NCI-H2171 treated with DMSO at 0.1 percent for 48 hours (cell line): ENCODE measurements at places on chromosomes 1 and 21.

DNA sequence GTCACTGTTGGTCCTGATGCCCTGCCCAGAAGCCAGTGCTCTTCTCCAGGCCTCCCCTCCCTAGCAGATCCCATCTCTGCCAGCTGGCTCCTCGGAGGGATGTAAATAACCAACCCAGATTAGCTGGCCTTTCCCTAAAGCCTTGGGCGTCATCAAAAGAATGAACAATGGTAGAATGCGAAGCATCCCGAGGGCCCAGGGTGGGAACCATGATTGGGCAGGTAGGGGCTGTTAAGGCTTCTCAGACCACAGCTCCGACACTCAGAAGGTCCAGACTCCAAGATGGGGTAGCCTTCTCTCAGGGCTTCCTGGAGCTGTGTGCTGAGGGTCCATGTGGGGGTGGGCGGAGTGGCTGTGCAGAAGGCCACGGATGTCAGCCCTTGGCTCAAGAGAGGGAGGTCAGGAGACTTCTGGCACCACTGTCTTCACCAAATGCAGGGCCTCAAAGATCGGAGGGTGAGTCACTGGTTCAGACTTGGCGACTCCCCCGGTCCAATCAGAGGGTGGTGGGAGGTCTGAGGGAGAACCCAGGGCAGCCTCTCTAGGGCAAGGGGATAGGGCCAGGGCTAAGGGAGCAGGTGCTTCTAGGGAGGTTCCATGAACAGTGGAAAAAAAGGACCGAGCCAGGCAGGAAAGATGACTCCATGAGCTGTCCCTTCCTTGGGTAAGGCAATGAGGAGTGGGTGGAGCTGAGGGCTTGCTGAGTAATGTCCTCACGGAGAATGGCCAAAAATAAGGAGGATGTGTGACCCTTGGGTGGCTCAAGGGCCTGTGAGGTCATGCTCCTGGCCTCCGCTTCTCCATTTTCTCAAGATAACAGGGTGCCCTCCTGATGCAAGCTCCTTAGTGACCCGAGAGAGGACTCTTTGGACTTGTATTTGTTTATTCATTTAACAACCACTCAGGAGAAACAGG lies 58.4 kb upstream of the EPS8L3 start:
- DNase-seq, result no peak

DNA sequence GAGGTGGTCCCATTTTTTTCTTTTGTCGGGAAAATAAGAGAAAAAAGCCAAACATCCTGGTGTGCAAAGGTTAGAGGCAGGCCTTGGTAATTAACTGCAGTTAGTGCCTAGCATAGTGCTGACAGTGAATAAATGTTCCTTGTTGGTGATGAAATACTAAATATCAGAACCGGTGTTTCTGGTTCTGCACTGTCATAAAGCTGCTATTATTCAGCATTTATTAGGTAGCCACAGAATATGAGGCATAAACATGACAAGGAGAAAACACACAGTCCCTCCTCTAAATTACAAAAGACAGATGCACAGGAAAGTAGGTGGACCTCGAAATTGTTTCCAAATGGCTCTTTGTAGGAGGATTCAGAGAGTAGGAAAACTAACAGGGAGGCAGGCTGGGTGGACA lies 122.0 kb upstream of the ADGRL2 start:
- no peak for DNase-seq

DNA sequence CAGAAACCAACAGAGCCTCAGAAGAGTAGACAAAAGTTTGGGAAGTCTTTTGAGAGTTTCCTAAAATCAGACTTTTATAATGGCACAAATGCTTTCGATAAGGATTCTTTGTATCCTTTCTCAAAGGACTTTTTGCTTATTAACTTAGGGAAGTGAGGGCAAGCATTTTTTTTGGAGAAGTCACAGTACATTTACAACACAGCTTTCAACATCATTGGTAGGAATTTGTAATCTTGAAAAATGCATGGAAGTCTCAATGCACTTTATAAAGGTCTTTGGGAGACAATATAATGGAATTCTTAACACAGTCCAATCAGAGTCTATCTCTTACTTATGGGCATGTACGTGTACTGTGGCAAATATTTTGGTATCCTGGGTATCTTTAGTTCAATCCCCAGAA lies 325.8 kb upstream of the NR5A2 start:
- DNase-seq, result no peak

DNA sequence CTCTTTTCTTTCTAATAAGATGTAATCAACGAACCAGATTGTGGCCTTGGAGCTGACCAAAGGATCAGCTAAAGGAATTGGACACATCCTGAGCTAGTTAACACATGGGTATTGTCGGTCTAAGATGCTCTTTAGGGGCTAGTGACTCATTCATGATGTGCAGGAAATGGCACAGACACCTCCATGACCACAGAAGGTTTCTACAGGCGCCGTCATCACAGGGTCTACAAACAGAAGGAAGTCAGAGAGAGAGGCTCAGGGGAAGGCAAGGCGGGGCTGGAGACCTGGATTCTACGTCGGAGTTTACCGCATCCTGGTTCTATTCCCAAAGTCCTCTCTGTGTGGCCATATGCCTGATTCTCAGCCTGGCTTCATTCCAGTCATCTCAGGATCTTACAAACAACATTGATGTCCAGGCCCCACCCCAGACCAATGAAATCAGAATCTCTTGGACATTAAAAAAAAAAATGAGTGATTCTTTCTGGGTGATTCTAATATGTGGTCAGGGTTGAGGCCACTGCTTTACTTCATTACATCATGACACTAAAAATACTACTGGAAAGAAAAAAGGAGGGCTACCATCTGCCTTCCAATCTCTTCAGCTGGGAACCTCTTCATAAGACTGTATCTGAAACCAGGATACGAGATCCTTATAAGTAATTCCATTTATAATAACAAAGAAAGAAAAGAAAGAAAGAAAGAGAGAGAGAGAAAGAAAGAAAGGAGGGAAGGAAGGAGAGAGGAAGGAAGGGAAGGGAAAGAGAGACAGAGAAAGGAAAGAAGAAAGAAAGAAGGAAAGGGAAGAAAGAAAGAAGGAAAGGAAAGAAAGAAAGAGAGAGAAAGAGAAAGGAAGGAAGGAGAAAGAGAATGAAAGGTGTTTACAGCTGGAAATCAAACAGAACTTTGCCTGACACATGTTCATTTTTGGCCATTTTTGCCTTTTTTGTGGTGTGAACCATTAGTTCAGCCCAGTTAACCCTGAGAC lies 11.6 kb upstream of the KCNJ15 start:
- DNase-seq, result no peak

DNA sequence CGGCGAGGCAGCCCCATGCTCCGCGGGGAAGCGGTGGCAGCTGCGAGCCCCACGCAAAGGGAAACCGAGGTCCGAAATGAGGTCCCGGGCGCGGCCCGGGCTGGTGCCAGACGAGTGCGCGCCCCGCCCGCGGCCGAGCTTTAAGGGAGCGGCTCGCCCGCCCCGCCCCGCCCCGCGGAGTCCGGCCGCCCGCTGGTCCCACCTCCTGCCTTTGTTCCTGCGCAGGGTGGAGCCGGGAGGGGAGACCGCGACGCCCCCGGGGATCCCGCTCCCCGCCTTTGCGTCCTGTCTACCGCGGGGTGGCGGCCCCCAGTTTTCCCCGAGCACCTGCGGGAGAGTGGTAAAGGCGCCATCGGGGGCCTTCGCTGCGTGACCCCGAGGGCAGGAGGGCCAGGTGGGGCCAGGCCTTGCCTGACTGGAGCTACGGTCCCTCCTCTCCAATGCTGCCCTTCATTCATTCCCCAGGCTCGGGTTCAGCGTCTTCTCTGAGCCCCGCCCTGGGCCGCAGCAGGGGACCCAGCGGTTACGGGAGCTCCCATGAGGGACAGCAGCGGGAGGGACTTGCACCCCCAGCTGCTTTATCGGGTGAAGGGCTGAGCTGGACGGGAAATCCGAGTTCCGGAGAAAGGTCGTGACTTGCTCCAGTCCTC lies at the start of gene HES2:
HES2 (minus strand) TSS at position 116 of the 650 bp plus-strand sequence; CDS start at position 17, 99 bp downstream.
- DNase-seq, result no peak

- no peak for DNase-seq
Measured at GRCh38 chr1:193066606-193067005, 7.2 kb downstream of the RO60 start.

- DNase-seq, result no peak
Measured at GRCh38 chr21:26587736-26588201, 14.7 kb upstream of the CYYR1 start.

DNA sequence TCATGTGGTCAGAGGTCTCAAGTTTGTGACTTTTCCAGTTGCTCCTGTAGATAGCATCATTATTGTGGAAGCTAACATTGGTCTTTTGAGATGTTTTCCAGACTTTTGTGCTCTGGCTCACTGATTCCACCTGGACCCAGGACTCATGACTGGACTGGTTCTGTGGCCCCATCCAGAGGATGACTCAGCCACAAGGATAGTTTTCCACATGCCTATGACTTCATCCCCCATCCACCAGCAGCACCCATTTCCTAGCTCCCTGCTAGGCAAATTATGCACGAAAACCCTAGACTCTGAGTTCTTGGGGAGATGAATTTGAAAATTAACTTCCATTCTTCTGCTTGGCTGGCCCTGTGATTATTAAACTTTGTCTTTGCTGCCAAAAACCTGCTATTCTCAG lies 949.3 kb downstream of the MRPL39 start:
- no peak for DNase-seq

- peak; percentile 75 for DNase-seq
Measured at GRCh38 chr1:69567652-69568420, at the start of gene LRRC7. Gene LRRC7 (plus strand): TSS chr1:69567922. CDS start chr1:69568640, 718 bp downstream.

DNA sequence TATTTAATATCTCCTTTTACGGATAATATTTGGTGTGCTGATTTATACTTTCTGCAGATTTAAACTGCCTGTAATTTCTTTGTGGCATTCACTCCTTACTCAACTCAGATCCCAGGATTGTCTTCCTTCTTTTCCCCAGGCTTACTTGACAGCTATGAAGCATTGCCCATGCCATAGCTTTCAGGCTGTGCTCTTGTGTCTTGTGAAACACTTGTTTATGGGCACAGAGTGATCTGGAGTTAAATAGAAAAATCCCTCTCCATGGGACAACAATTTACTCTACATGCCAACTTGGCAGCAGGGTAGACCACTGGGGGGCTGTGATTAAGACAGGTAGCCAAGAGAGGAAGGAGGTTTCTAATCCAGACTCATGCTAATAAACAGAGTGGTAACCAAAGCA lies 57.4 kb downstream of the PPP1R12B start:
- DNase-seq, result no peak

DNA sequence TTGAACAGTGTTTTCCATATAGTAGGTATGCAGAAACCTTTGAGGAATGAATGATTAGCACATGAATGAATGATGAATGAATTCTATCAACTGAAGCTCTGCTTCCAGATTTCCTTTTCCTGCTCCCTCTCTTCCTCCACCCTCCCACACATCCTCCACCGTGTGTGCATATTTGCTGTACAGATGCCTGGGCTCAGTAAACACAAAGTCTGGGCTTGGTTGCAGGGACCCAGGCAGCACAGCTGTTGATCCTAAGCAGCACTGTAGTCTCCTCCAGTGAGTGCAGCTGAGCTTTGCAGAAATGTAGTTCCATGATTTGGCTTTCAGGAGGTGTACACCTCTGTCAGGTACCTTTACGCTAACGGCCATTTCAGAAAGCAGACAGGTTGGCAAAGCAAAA lies 611.7 kb downstream of the NUF2 start:
- peak; percentile 13 for DNase-seq

GRCh38 chr1:109186733-109187086 lies 27.0 kb upstream of the SARS1 start:
- DNase-seq, result peak; percentile 70

- peak; percentile 94 for DNase-seq
Measured at GRCh38 chr1:43147625-43148327, 24.3 kb downstream of the EBNA1BP2 start.

DNA sequence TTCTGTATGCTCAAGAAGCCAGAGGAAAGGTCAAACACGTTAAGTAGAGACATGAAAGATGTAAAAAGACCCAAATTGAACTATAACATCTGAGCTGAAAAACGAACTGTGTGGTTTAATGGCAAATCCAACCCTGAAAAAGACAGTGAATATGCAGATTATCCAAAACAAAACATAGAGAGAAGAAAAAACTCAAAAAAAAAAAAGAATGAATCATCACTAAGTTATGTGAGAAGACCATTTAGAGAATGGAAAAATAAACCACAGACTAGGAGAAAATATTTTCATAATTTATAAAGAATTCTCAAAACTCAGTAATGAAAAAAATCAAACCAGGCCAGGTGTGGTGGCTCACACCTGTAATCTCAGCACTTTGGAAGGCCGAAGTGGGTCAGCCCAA lies 253.3 kb downstream of the PLPP3 start:
- no peak for DNase-seq

- no peak for DNase-seq
Measured at GRCh38 chr1:9079988-9080704, 10.7 kb upstream of the SLC2A5 start.

- DNase-seq, result no peak
Measured at GRCh38 chr1:47491341-47491753, 53.5 kb downstream of the FOXD2 start.

- no peak for DNase-seq
Measured at GRCh38 chr1:220742520-220742919, 5.6 kb upstream of the MTARC2 start.

DNA sequence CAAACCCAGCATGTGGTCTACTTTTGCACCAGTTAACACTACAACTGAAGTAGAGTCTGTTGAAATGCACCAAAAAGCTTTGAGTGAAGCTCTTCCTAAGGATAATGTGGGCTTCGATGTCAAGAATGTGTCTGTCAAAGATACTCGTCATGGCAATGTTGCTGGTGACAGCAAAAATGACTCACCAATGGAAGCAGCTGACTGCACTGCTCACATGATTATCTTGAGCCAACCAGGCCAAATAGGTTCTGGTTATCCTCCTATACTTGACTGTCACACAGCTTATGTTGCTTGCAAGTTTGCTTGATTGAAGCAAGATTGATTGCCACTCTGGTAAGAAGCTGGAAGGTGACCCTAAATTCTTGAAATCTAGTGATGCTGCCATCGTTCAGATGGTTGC lies 85.2 kb downstream of the DENND1B start:
- DNase-seq, result no peak

GRCh38 chr1:165635823-165636222 lies 4.8 kb downstream of the MGST3 start:
- DNase-seq, result no peak

GRCh38 chr1:247647864-247648263 lies 31.7 kb downstream of the OR13G1 start:
- no peak for DNase-seq

- DNase-seq, result no peak
Measured at GRCh38 chr1:186627019-186627418, 53.2 kb downstream of the PTGS2 start.

- DNase-seq, result no peak
Measured at GRCh38 chr1:170075186-170075585, 691 bp upstream of the KIFAP3 start.

- DNase-seq, result no peak
Measured at GRCh38 chr1:177448036-177448615, 277.4 kb downstream of the BRINP2 start.

DNA sequence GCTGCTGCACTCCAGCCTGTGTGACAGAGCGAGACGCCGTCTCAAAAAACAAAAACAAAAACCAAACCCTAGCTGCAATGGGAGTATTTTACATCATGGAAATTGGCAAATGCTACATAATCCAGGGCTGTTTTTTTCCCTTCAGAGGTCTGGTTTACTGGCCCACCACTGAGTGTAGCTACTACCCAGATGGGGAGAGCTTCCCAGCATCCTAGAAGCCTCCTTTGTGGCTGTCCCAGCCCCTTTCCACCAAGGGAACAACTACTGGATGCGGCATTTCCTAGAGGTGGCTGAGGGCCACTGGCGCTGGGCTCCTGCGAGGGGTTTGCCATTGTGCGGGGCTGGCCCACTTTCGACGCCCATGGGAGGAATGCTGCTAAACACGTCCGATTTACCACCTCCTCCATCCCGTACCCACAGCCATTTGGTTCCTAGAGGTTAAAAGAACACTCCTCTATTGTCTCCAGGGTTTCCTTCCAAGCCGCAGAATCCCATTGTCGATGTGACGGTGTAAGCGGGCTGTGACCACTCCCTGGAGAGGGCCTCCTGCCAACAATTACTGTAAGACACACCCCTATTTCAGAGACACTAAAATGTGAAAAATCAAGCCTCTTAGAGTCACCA lies 55.4 kb downstream of the RUNX3 start:
- DNase-seq, result no peak
